ENCODE measurements at places on chromosomes 4 and X.

GRCh38 chrX:30313322-30313721 is 4.1 kb upstream of the NR0B1 start:
- DNase-seq: no peak

DNA sequence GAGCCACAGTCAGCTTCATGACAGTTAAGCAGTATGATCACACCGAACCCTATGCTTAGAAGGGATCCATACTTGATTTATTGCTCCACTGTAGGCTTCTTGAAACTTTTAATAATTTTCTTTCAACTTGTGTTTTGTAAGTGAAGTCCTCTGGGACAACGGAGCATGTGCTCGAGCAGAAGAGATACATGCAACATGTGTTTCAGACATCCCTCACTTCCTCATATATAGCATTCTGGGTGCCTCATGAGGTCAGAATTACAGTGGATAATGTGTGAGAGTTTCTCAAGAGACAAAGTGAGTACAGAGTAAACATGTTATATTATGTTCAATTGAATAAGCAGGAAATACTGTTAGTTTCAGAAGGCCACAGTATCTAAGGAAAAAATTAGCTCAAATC is 893.2 kb downstream of the FAT4 start:
- no peak for DNase-seq

- no peak for DNase-seq
Observed at GRCh38 chr4:52635130-52635529, 24.0 kb downstream of the USP46 start.

DNA sequence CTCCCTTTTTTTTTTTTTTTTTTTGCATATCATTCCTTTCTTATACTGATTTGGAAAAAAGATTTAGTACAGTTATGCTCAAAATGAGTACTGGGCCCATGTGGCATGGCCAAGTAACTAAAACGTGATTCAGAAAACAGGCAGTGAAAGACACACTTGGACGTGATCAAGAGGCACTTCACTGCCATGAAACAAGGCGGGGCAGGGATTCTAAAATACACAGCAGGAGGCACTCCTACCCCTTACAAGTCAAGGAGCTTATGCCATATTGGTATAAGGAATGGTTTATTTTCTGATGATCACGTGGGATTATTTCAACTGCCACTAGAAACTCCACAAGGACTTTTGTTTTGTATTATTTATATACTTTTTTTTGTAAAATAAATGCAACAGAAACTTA is 72.0 kb downstream of the CHST7 start:
- DNase-seq: no peak

- DNase-seq: no peak
Observed at GRCh38 chr4:131063878-131064277, 1967.9 kb downstream of the C4orf33 start.

DNA sequence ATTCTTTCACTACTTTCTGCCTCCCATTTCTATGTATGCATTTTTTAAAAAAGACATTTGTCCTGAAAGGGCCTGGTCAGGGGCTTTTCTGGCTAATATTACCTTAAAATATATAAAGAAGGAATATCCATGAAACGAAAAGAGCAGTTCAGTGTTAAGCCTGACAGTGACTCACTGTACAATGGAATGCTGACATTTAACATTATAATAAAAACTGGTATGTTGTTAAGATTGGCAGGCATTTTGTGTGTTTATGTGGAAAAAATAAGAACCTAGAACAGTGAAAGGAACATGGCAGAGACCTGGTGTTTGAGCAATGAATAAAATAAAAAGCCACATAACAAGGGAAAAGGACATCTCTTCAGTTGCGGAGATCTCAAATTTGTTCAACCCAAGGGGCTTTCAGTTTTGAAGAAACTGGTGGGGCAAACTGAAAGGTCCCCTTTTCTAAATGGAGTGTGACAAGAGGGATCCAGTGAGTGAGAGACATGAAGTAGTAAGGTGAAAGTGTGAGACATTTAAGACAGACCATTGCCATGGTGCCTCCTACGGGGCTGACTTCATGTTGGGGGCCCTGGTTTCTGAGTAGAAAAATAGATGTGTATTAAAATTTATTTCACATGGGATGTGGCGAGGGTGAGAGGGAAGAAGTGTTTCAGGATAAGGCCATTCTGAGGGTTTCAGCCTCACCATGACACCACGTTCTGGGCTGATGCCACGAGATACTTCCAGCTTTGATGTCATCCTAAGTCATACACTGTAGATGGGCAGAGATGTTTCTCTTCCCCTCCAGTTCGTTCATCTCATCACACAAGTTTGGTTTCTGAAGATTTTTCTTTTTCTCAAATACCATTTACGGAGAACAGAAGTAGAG is 324.9 kb downstream of the PPP3CA start:
- no peak for DNase-seq

DNA sequence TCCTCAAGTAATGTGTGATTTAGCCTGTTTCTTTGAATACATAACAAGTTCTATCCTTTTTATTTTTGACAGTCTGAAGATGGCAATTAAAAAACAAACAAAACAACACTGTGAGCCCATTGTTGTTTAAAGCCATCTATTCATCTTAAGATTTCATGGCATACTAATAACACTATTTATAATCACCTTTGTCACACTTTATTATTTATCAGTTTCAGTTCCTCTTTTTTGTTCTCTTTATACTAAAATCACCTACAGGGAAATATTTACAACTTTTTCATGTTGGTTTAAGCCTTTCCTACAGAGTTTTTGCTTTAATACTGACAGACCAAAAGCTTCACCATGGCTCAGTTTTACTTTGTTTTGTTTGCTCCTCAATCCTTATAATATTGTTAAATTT is 247.4 kb upstream of the CTSO start:
- DNase-seq: no peak

GRCh38 chr4:126230269-126230668 is 915.5 kb downstream of the FAT4 start:
- DNase-seq: no peak

GRCh38 chrX:107825698-107826237 is at the start of gene MID2:
Gene MID2, plus strand, starts transcription at chrX:107825866. Its CDS starts 561 bp downstream, at chrX:107826427.
- peak; percentile 72 for DNase-seq

GRCh38 chrX:49934148-49934547 is 11.8 kb downstream of the CLCN5 start:
- DNase-seq: no peak

GRCh38 chr4:102285831-102286230 is 59.5 kb downstream of the SLC39A8 start:
- DNase-seq: peak; percentile 61

- DNase-seq: no peak
Observed at GRCh38 chr4:38464328-38464727, 199.7 kb upstream of the KLF3 start.

DNA sequence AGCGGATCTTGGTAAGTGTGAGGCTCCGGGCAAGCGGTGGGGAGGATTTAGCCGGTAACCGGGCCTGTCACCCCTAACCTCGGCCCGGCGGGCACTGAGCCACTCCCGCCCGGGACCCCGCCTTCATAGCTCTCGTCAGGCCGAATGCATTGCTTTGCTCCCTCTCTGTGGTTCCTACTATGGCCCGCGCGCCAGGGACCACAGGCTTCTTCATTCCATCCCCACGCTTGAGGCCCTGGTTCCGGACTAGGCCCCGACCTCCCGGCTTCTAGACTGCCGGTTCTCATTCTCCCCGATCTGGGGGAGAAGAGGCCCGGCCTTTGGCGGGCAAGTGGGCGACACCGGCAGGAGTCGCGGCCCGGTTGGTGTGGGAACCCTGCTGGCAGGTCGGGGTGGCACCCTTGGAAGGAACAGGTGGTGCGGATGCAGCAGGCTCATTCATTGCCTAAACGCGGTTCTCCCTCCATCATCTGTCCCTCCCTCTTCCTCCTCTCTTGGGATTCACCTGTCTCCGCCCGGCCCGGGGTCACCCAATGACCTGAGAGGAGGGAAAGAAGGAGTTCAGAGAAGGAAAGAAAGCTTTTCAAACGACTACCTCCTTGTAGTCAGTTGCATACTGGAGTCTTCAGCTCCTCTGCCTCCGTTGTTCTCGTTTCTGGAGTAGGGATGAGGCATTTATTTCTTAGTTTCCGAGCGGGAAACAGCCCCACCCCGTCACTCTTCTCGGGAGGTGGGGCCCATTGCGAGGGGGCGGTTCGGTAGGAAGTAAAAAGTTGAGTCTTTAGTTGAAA is at the start of gene NDUFC1:
NDUFC1 (minus strand) TSS at position 657 of the 791 bp plus-strand sequence. CDS start 6,679 bp downstream, outside the sequence.
- peak; percentile 72 for DNase-seq

- DNase-seq: peak; percentile 90
Observed at GRCh38 chrX:43958529-43958928, 14.7 kb downstream of the NDP start.

DNA sequence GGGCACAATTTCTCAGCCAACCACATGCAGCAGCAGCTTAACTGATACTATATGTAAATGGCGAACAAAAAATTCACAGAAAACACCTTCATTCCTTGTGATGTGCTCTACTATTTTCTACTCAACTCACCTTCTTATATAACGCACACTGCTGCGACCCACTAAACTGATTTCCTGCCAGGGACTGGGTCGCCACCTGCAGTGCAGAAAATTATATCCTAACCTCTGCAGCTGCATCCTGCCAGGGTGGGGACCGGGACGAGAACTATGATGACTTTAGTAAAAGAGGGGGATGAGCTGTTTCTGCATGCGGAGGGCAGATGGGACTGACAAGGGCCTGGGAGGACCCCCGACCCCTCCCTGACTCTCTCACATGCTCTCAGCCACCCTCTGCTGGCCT is 27.4 kb downstream of the ABLIM2 start:
- DNase-seq: no peak

DNA sequence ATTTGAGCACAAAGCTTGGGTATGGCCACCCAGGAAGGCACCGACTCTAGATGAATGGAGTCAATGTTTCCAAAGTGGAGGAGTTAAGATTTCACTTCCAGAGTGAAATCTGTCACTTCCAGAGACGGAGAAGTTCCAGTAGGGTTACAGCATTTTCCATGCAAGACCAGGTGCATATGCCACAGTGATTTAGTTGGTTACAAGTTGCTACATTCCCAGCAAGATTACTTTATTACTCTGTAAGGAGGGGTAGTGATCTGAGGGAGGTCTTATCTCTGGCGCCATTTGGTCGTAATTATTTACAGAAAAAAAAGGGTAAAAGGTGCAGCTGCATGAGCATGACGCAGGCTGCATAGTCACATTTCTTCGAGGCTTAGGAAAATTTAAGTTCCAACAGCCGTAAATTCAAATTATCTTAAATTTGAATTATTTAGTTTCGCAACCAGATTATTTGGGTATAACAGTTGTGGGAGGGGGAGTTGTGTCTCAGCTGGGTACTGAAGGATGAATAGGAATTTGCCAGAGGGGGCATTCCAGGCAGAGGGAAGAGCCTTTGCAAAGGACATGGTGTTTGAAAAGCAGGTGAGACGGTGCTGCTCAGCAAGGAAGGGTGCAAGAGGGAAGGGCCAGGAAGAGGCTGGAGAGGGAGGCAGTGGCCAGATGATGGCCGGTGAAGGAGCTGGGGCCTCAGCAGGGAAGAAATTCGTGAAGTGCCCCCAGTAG is 17.4 kb upstream of the AFAP1 start:
- DNase-seq: no peak

- peak; percentile 43 for DNase-seq
Observed at GRCh38 chr4:84531689-84532088, 32.6 kb upstream of the NKX6-1 start.

DNA sequence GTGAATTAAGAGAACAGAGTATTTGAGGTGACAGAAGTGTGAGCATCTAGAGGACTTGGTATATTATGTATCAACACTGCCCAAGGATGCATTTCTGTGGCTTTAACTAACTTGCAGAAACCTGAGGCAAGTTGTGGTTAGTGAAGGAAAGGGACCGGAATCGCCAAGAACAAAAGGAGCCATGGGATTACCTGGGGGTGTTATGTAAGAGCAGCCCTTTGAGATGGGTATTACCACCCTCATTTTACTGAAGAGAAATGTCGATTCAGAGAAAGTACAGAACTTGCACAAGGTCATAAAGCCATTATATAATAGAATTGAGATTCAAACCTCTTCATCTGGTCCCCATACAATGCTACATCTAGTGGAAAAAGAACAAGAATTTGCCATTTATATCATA is 14.3 kb downstream of the TENM3 start:
- no peak for DNase-seq

- peak; percentile 56 for DNase-seq
Observed at GRCh38 chrX:114344756-114345349, 239.0 kb upstream of the HTR2C start.

DNA sequence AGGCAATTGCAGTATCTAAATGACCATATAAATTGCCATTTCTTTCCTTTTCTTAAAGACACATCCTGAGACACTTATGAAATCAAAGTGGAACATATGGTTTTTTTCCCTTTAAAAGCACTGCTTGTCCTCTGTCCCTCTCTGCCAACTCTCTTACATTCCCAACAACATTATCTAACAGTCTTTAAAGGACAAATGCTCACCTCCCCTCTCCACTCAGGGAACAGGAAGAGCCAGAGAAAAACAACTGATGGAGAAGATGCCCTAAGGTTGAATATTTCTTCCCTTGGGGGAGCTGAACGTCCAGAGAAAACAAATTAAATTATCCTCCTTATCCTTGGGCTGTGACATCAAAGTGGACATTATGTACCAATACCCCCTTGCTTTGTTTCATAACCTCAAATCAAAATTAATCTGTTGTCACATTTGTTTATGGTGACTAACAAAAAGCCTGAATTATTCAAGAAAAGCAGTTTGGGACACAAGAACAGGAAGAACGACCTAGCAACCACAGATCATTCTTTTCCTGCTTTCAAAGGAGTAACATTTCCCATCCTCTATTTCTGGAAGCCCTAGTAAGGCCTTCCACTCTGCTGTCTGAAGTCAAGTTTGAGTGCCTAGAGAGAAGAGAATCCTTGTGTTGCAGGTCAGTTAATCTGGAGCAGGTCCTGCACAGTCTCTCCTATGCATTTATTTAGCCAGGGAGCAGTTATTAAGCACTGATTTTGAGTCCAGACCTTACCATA is 52.6 kb upstream of the PAGE1 start:
- DNase-seq: no peak

DNA sequence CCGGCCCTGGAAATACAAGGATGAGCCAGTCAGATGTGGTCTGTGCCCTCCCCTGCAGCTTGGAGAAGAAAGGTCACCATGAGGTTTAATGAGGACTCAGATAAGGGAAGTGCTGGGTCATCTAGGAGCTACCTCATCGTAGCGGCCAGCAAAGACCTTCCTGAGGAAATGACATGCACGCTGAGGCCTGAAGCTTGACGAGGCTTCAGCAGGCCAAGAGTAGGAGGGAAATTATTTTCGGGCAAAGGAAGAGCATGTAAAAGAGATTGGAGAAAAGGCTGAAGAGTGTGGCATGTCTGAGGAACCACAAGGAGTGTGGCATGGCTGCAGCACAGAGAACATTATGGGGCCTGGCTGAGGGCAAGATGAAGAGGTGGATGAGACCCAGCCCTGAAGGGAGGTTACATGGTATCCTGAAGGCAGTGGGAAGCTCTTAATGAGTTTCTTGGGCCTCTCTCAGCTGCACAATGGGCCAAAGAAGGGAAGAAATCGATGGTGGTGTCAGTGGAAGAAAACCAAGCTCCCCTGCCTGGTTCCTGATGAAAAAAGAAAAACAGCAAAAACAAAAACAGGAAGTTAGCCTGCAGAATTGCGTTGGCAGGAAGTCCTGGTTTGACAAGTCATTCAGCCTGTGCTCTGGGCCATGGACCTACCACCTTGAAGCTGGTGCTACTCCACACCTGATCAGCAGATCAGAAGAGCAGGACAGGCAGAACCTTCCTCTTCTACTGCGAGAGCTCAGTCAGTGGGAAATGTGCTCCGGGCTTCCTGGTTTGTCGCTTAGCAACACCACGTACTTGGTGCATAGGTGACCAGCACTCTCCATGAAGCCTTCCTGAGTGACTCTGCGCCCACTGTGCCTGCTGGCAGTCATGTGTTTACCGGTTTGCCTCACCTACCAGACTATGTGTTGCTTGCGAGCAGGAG is 134.5 kb upstream of the KLF3 start:
- no peak for DNase-seq

All from MCF 10A (cell line).